ENCODE measurements at places on chromosomes 2 and 18.

GRCh38 chr2:79882548-79882947 is 369.7 kb downstream of the CTNNA2 start:
- no peak for DNase-seq

- DNase-seq = no peak
Measured at GRCh38 chr2:216934151-216934550, 74.3 kb upstream of the TNP1 start.

- no peak for DNase-seq
Measured at GRCh38 chr2:77391119-77391518, 131.1 kb downstream of the LRRTM4 start.

GRCh38 chr2:65789923-65790675 is 357.7 kb upstream of the SPRED2 start:
- no peak for DNase-seq

DNA sequence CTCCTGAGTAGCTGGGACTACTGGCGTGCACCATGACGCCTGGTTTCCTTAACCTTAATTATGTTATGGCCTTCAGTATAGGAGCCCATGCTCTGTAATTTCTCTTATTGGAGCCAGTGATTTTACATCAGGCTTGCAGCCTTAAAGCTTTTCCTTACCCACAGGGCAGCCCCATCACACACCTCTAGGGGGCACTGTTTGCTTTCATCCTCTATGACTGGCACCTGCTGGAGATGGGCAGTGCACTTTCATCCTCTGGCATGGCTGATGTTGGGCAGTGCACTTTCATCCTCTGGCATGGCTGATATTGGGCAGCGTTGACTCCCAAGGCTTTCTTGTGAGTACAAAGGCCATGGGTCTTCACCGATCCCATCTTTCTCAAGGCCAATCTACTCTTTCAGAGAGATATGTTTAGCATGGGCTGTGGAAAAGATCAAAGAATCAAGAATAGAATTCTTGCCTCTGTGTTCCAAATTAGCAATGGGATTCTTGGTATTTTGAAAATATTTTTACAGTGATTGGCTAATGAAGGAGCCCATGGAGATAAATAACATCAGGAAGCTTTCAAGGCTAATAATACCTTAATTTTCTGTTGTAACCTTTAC is 80.7 kb upstream of the MEX3C start:
- peak; percentile 25 for DNase-seq

- no peak for DNase-seq
Measured at GRCh38 chr2:238891457-238892203, 43.7 kb downstream of the TWIST2 start.
